Esophagus squamous epithelium (tissue), 5 donors: ENCODE measurements at places on chromosomes 13 and 19.

DNA sequence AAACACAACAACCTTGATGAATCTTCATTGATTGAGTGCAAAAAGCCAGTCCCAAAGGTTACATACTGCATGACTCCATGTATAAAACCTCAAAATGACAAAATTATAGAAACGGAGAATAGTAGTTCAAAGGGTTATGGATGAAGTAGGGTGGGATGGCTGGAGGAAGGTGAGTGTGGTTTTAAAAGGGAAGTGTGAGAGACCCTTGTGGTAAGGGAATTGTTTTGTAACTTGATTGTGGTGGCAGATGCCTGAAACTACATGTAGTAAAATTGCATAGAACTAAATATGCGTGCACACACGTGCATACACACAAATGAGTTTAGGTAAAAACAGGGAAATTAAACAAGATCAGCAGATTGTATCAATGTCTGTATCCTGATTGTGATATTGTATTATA, 340.7 kb downstream of the MTUS2 start:
- DNase-seq = no peak

DNA sequence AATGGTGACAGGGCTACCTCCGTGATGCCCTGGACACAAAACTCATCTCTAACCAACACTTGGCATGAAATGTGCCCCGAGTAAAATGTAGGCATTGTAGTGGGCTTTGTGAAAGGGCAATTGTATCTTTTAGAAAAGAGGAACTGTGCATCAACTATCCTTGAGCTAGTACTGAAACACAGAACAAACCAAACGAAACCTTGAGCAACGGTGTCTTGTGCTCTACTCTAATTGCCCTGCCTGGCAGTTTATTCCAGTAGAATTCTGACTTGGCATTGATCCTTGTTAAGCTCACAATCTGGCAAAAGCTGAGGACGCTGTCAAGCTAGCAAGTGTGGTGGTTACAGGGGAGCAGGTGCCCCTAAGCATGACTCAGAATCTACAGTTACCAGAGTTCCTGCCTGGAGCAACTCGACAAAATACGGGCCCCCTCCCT, 707.1 kb upstream of the SPRY2 start:
- DNase-seq = no peak

DNA sequence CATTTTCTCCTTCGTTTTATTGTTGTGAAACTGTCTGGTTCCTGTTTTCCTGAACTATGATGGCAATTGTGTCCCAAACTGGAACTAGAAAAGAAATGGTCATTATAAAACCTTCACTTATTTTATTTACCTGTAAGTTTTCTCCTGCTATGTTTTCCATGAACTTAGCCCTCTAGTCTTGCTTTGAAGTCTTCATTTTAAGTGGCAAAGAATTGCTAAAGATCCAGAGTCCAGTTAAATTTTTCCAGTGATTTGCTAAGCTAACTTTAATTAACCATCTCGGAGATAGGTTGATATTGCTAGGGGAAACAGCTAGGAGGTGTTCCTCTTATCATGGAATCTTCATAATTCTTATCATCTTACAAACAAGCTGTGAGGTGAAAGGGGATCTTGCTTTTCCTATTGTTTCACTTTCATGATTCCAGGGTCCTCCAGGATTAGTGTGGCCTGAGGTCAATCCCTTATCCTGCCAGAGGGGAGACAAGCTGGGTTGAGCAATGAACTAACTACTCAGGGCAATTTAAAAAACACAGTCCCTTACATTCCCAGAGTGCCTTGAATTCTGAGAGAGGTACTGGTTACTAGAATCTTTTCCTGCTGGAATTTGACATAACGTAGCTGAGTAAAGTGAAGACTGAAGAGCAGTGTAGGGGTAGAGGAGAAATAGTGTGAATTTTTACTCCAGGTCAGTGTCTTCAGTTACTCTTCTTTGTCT, 112.5 kb downstream of the ESD start:
- DNase-seq = no peak

- DNase-seq = no peak
These were observed 30.5 kb downstream of the PPP1R37 start for GRCh38 chr19:45123440-45123850.

- DNase-seq = no peak
These were observed 1.3 kb downstream of the FBXW9 start for GRCh38 chr19:12695096-12695495.

DNA sequence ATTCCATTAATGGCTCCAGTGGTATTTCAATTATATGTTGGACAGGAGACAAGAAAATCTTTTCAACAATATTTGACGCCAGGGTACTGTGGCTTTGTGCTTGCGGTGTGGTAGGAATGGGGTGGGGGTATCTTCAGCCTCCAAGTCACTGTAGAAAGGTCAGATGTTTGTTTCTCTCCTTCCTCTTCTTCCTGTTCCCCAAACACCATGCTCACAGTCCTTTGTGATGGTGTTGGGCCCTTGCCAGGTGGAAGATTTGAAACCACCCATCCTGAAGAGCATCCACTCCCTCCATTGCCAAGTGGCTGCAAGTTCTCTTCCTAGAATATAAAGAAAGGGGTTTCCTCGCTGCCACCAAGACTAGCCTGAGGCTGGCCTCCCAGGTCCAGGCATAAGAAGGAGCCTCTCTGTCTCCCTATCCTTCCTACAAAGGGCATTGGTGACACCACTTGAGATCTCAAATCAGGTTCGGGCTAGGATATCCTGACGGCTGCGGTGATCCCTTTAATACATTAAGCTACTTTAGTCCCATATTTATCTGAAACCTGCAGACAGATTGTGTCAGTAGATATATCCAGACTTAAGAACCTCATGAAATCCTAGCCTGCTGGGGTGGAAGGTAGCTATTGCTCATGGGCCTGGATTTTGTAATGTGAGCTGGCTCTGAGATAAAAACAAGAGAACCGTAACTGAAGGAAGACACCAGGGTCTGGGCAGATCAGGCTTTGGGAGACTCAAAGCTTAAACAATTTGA, 64.3 kb upstream of the SIAH3 start:
- no peak for DNase-seq

DNA sequence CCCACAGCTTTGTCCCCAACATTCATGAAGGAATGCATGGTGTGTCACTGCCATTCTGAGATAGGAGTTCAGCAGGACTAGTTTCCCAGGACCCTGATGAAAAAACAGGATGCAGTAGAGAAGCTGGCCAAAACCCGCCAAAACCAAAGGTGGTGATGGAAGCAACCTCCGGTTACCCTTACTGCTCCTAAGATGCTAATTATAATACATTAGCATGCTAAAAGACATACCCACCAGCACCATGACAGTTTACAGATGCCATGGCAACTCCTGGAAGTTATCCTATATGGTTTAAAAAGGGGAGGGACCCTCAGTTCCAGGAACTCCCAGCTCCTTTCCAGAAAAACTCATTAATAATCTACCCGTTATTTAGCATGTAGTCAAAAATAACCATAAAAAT, 59.9 kb upstream of the KCTD15 start:
- DNase-seq = no peak

DNA sequence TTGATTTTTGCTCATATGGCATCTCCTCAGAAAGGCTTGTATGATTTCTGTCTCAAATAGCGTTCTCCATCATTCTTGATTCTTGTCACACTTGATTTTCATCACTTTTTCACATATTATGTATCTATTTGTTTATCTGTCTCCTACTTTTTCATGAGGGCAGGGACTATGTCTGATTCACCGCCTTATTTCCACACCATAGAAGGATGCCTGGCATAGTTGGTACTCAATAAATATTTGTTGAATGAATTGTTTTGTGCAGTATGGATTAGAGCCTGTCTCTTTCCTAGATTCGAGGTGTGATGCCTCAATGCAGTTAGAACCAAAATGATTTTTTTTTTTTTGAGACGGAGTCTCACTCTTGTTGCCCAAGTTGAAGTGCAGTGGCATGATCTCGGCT, 12.1 kb downstream of the SAE1 start:
- no peak for DNase-seq

DNA sequence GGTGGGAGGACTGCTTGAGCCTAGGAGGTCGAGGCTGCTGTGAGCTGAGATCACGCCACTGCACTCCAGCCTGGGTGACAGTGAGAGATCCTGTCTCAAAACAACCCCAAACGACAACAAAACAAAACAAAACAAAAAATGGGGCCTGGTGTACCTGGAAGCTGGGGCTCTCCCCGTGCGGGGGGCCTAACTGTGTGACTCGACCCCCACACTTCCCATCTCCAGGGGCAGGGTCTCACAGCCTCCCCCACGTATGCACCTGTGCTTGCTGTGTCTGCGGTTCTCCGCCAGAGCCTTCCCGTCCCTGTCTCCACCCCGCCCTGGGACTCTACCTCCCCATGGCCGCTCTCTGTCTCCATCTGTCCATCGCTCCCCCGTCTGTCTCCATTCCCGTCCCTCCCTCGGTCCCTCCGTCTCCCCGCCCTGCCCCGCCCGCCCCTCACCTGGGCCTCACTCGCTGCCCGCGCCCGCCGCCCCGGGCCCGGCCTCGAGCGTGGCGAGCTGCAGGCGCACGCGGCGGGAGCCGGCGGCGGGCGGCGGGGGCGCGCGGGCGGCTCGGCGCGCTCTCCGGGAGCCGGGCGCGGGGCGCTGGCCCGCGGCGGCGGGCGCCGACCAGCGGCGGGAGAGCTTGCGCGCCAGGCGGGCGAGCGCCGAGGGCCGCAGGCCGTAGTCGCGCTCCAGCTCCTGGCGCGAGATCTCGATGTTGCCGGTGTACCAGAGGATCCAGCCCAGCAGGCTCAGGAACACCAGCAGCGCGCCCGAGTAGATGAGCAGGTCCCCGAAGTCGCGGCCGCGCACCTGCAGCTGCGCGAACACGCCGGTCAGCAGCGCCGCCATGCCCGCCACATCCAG, 587 bp downstream of the TMEM238 start:
- DNase-seq = no peak

DNA sequence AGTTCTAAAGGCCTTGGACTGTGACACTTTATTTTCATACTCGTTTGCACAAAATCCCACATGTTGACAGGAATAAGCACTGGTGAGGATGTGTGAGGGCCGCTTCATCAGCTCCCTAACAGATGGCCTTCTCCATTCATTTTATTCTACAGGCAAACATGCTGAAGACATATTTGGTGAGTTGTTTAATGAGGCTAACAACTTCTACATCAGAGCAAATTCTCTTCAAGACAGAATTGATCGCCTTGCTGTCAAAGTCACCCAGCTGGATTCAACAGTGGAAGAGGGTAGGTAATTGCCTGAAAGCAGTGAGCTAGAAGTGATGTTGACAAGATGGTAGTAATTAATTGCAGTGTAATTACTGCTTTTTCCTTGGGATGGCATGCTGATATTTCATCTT, 95.7 kb downstream of the GPR12 start:
- no peak for DNase-seq

- DNase-seq = no peak
These were observed 16.5 kb upstream of the ATP1A3 start for GRCh38 chr19:42010245-42011126.

- DNase-seq = no peak
These were observed 21.8 kb downstream of the MCF2L start for GRCh38 chr13:112990783-112991182.

DNA sequence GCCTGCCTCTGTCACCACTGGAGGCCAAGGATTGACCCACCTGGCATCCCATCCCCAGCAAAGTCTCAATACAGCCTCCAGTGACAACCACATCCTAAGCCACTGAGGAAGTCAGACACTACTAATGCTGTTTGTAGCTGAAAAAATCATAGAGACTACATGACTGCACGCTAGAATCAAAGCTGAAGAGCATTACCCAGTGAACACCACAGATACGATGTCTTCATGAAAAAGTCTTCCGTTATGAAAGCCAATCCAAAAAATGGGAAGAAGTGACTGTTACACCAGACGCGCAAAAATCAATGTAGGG, 11.1 kb upstream of the NUP62 start:
- DNase-seq = no peak

- DNase-seq = no peak
These were observed 76.6 kb upstream of the SOX1 start for GRCh38 chr13:111990362-111990761.

DNA sequence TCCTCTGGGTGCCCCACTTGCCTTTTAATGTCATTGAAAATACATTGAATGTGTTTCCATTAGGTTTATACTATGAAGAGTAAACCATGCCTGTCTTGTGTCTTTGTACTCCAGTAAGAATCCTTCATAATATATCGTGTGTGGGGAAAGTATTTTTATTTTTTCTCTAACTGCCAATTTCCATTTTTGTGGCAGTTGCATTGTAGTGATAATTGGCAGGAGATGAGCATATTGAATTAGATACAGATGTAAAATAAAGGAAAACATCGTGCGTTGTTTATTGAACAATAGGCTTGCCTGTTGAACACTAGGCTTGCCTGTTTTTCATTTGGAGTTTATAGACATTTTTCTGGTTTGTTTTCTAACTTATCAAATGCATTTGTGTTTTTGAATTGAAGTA, 218.8 kb downstream of the NBEA start:
- no peak for DNase-seq

GRCh38 chr19:6249296-6249695, 30.5 kb downstream of the MLLT1 start:
- no peak for DNase-seq

DNA sequence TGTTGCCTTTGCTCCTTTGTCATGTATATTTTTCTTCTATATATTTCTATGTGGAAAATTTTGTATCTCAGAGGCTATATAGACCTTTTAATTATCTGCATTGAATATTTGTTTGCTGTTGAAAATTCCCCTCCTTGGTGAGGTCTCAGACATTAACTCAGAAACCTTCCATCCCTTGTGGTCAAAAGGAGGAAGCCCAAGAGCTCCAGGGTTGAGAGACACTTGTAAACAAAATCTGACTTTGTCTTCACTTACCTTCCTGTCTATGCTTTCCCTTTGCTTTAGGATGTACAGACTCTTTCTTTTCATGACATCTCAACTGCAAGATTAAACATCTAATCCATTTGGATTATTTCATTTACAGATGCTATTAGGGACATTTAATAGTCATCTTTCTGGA, 157.5 kb downstream of the PCDH20 start:
- DNase-seq = no peak

- peak; percentile 69 for DNase-seq
These were observed 1.3 kb downstream of the HMG20B start for GRCh38 chr19:3573858-3574637.

DNA sequence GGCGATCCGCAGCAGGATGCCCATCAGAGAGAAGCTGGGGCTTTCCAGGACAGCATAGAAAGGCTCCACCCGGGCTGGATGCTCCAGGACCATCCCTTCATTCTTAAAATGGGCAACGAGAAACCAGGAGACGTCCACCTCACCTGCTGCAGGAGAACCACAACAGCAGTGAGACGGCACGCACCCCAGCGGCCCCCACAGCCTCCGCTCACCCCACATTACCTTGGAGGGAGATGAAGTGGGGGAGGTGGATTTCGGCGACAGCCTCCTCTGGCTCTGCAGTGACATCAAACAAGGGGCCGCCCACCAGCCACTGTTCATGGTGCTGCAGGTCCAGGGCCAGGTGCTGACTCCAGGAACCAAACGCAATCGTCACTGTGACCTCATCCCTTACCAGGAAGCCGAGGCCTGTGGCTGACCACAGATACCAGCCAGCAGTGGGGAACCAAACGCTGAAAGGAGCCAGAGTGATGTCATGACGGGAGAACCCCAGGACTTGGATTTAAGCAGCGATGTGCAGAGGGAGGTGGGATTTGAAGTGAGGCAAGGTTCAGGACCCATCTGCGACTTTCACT, 25.1 kb downstream of the CARD8 start:
- DNase-seq = no peak

GRCh38 chr13:39159846-39160370, 121.7 kb downstream of the NHLRC3 start:
- DNase-seq = no peak

- DNase-seq = no peak
These were observed 121.8 kb downstream of the TBC1D4 start for GRCh38 chr13:75360170-75360569.
